SW 1271 (cell line): ENCODE measurements at places on chromosomes 6 and 20.

GRCh38 chr6:165766457-165766856 is 103.4 kb upstream of the PDE10A start:
- DNase-seq: no peak

GRCh38 chr20:32327087-32327681 is 30.9 kb upstream of the ASXL1 start:
- DNase-seq: no peak

DNA sequence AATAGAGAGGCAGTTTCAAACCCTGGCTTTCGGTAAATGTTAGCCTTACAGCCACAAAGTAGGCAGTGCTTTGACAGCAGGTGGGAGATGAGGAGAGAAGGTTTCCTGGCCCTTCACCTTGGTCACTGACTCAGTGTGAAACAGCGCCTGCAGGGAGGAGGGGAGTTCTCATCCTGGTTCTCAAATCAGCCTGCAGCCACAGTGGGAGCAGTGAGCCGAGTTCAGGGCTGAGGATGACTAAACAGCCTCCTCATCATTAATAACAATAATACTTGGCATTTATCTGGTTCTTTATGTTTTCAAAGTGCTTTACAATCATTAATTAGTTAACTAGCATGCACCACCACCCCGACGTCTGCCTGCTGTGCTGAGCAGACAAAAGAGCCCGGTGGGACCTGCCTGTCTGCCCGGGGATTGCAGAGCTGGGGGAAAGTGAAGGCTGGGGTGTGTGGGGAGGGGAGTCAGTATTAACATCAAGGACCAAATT is 59.6 kb downstream of the PRDM1 start:
- no peak for DNase-seq

GRCh38 chr6:17021539-17021889 is 80.3 kb upstream of the STMND1 start:
- DNase-seq: no peak

- DNase-seq: no peak
Measured at GRCh38 chr6:101286146-101286545, 107.4 kb upstream of the GRIK2 start.

DNA sequence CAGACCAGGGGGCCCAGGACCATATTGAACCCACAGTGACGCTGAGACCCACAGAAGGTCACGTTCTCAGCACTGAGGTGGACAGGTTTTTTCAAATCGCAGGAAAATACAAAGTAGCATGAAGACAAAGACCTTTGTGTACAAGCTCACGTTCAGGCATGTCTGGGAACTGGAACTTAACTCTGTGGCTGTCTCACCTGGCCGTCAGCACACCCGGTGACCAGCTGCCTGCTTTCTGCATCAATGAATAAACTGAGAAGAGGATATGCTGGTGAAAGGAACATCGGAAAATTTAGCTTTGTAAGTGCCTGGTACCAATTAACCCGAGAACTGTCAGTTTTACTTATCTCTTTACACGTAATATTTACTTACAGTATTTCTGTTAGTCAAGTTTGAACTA is 36.5 kb downstream of the WDR27 start:
- no peak for DNase-seq

GRCh38 chr6:32163559-32164258 is 686 bp upstream of the EGFL8 start:
- no peak for DNase-seq

DNA sequence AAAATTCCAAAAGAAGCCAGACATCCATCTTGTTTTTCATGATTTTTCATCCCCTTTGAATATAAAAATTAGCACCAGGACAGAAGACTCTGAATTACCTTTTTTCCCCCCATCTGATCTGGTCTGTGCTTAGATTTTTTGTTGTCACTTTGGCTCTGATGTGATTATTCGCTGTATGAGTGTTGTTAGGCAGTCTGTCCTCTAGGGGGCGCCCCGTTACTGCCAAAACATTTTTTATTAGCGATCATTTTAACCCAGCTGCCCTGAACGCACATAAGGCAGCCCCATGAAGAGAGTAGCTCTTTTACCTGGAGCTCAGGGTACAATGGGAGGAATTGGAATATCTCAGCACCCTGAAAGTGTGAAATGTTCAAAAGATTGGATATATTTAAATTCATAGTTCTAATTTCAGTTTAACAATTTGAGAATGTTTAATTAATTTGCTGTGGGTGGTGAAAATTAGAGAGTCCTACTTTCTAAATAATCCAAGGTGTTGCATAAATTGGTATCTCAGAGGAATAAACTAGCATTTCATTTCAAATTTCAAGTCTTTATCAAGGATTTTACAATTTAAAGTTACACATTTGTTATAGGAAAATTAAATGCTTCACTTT is 60.8 kb downstream of the PRPH2 start:
- peak; percentile 73 for DNase-seq

DNA sequence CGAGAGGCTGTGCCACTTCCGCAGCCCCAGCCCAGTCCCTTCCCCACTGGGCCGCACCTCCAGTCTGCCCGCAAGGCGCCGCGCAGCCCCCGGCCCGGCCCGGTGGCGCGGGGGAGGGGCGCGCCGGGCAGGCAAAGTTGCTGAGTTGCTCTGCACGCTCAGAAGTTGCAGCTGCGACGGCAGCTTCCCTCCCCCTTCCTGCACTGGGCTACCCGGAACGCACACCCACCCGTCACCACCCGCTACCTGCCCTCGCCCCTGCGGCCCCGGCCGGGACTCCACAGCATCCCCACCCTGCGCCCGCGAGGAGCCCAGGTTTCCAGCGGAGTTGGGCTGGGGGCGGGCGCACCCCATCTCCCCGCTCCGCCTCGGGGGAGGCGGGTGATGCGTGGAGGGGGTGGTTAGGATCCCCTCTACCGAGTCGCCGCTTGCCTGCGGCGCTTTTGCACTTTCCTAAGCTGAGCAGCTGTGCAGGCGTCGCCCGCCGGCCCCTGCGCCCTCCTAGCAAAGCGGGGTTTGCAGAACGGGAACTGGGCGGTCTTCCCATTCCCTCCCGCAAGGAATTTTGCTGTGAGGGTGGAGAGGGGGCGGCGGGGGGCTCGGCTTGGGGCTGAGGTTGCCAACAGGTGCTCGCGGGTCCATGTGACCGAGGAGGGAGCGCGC is 55.9 kb upstream of the RREB1 start:
- DNase-seq: no peak

GRCh38 chr6:136284909-136285308 is 4.7 kb downstream of the BCLAF1 start:
- DNase-seq: no peak

- DNase-seq: no peak
Measured at GRCh38 chr20:54570561-54570960, 95.2 kb downstream of the DOK5 start.

GRCh38 chr20:41213150-41213820 is 75.9 kb downstream of the PLCG1 start:
- DNase-seq: no peak

- DNase-seq: no peak
Measured at GRCh38 chr6:44441091-44441855, 53.8 kb downstream of the CDC5L start.

DNA sequence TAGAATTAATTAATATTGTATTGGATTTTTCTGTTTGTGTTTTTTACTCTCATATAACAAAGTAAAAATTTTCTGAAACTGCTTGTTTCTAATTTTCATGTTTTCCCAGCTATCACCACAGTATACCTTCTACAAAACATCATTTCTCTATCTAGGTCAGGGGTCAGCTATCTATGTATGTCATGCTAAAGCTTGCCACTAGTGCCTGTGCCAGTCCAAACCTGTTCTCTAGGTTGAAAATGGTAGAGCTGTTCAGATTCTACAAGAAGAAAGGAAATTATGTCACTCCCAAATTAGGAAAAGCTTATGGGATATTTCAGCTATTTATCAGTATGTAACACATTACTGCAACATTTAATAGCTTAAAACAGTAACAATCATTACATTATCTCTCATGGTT is 5.8 kb upstream of the ME1 start:
- no peak for DNase-seq

GRCh38 chr6:142746524-142746923 is 198.5 kb downstream of the HIVEP2 start:
- peak; percentile 26 for DNase-seq

DNA sequence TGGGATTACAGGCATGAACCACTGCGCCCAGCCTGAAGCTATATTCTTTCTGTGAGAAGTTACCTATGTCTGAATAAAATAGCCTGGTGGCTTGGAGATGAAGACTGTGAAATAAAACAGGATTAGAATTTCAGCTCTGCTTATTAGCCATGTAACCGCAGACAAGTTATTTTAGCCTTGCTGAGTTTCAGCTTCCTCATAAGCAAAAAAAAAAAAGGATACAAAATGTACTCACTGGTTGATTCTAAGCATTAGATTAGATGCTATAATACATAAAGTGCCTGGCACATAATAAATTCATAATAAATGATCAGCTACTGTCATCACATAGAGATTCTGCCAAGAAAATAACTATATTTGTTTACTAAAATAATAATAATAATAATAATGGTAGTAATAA is 98.8 kb downstream of the EPB41L2 start:
- no peak for DNase-seq

DNA sequence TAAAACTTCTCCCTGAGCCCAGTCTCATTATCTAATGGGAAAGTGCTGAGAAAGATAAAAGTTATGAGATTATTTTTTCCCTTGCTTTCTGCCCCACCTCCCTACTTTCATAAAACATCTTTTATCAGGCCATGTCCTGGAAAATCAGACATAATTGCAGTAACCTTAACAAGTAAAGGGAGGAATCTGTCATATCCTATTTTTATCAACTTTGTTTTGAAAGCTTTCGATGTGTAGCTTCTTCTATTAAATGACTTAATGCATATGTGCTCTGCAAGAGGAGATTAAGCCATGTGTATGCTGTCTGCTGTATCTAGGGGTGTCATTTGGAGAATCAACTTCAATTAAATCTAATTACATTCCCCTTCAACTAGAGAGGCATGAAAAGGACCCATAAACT is 408.9 kb downstream of the CBLN4 start:
- DNase-seq: no peak

DNA sequence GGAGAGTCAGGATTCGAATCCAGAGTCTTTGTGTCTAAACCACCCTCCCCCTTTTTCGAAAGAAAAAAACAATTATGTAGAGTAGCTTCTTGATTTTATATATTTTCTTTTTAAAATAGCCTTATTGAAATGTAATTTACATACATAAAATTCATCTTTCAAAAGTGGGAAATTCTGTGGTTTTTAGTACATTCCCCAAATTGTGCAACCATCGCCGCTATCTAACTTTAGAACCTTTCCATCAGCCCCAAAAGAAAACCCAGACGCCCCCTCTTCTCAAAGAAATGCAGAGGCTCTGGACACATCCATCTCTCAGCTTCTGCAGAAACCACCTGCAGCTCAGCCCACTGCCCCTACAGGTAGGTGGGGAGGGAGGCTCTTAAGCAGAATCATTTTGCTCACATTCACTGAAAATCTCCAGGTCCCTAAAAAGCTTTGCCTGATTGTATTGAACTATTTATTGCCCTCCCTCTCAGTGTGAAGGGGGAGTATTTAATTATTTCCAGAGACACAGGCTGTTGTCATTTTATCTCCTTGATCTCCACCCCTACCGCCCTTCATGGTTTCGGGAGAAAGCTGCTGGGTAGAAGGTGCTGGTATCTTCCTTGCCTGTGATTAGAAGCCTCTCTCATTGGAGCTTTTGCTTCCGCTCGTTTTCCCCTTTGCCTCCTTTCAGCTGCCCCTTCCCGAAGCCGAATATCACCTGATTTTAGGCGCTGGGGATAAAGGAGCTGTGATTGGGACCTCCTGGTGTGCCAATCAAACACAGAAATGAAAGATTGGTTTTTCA is 68.7 kb upstream of the KCNG1 start:
- no peak for DNase-seq

DNA sequence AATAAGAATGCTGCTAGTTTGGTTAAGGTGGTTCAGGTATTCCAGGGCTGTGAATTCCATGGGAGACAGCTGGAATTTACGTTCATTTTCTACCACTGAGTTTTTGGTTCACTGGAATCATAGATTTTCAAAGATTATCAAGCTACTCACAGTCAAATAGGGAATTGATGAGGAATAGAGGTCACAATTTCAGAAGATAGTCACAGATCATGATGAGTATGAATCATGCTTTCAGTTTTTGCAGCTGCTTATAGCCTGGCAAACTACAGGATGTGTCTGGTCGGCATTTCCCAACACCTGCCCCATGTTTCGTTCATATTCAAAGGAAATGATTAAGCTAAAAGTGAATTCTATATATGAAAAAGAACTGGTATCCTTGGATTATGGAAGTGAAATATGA is 58.7 kb downstream of the BCKDHB start:
- DNase-seq: no peak

GRCh38 chr6:162181111-162181510 is 546.5 kb downstream of the PRKN start:
- no peak for DNase-seq

DNA sequence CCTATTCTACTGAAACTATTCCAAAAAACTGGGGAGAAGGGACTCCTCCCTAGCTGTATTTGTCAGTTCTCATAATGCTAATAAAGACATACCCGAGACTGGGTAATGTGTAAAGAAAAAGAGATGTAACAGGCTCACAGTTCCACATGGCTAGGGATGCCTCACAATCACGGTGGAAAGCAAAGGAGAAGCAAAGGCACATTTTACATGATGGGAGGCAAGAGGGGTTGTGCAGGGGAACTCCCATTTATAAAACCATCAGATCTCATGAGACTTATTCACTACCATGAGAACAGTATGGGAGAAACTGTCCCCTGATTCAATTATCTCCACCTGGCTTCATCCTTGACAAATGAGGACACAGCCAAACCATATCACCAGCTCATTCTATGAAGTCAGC is 111.2 kb upstream of the RIPOR2 start:
- no peak for DNase-seq

GRCh38 chr20:37903317-37904007 is 535 bp downstream of the VSTM2L start:
- no peak for DNase-seq

- no peak for DNase-seq
Measured at GRCh38 chr6:144564202-144564601, 279.1 kb downstream of the UTRN start.

GRCh38 chr6:108277295-108277694 is 16.5 kb upstream of the SNX3 start:
- no peak for DNase-seq

DNA sequence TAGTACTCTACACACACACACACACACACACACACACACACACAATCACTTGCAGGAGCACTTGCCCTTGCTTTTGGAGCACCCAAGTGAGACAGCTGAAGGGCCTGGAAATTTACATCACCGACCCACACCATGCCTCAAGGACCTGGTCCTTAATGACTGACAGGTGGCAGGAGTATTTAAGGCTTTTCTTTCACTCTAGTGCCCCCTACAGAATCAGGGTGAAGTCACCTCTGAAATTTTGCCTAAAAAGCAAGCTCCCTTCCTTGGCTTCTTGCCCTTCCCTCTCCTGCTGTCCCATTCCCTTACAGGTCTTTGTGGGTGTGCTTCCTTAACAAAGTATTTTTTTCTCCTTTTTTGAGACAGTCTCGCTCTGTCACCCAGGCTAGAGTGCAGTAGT is 353.5 kb upstream of the IRAK1BP1 start:
- DNase-seq: no peak
